CD4-positive, alpha-beta memory T cell (primary cell): ENCODE measurements at places on chromosomes 11 and 22. TPM values are rescaled to one million over a fixed set of nuclear protein-coding genes. Genes with fewer than 3 reads are reported as not detected.
A peak's percentile ranks its signal among the peaks of the same experiment; 100 is the strongest.

KCNC1 gene
- total RNA-seq: not detected

DNA sequence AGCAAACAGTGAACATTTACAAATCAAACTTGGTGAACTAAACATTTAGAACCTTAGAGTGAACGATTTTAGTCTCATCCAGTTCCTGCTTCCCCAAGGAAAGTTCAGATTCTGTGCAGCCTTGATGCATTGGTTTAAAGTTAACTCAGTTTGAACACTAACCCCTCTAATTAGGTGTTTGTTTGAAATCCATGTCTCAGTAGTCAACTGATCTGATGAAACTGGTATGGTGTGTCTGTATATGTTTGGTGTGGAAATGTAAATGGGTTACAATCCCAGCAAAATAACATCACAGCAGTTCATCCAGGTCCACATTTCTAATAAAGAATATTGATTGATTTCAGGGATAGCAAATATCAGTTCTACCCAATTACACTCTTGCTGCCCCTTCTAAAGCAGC lies 532.0 kb downstream of the NTM start:
- DNase-seq: no peak

GRCh38 chr22:46102159-46102558 lies 48.2 kb upstream of the PPARA start:
- no peak for DNase-seq

OR10A6 gene
- total RNA-seq: not detected

- no peak for DNase-seq
Observed at GRCh38 chr22:43852573-43853327, 9.6 kb downstream of the SULT4A1 start.

- peak; percentile 57 for DNase-seq
Observed at GRCh38 chr22:24155627-24156140, 25.6 kb upstream of the SUSD2 start.

DNA sequence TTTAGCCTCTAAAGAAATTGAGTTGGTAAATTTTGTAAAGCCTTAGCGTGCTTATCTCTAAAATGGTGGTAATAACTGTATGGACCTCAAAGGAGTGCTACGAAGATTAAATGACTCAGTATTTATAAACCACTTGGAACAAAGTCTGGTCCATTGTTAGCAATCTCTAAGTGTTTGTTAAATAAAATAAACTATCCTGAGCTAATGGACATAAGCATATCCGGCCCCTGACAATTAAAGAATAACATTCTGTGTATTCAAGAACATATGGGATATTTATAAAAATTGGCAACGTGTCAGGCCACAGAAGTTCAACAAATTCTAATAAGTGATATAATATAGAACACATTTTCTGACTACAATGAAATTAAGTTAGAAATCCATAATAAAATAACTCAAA lies 71.0 kb downstream of the MYEOV start:
- no peak for DNase-seq

DNA sequence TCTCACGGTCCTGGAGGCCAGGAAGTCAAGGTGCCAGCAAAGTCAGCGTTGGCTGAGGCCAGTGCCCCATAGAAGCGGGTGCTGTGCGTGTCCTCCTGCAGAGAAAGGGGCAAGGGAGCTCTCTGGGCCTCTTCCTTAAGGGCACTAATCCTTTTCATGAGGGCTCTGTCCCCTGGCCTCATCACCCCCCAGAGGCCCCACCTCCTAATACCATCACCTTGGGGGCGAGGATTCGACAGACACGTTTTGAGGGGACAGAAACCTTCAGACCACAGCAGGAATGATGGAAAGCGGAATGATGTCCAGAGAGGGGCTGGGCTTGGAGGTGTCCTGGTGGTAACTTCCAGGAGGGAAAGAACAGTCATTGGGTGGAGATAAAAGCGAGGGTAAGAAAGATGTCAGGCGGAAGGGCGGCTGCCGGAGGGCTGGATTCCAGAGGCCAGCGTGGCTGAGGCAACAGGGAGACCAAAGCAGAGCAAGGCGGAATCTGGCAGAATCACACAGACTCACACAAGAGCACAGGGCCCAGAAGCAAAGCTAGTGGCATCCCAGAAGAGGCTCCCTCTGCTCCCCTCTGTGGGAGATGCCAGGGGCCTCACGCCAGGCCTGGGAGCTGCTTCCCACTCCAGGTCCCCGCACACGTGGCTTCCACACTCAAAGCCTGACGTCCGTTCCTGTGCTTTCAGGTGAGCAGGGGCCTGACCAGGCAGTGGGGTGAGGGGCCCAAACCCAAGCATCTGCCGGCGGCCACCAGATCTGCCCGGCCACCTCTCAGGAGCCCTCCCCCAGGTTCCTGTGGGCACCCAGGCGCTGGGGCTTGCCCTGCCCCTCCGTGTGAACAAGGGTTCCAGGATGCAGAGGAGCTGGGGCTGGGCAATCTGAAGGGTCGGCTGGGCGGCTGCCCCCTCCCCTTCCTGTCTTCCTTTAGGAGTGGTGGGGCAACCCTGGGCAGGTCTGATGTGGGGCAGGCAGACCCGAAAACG lies 784.5 kb downstream of the BRD1 start:
- DNase-seq: no peak

- no peak for DNase-seq
Observed at GRCh38 chr11:72373163-72373562, 61.2 kb downstream of the CLPB start.

GRCh38 chr22:22933100-22933806 lies 45.6 kb downstream of the IGLL5 start:
- DNase-seq: no peak

GRCh38 chr11:123741159-123742030 lies at the start of gene ZNF202:
TSS of gene ZNF202 (minus strand) at chr11:123741660. CDS start at chr11:123730888, 10,772 bp downstream.
- DNase-seq: peak; percentile 91

GRCh38 chr11:35223371-35223796 lies 84.4 kb downstream of the CD44 start:
- DNase-seq: no peak

DNA sequence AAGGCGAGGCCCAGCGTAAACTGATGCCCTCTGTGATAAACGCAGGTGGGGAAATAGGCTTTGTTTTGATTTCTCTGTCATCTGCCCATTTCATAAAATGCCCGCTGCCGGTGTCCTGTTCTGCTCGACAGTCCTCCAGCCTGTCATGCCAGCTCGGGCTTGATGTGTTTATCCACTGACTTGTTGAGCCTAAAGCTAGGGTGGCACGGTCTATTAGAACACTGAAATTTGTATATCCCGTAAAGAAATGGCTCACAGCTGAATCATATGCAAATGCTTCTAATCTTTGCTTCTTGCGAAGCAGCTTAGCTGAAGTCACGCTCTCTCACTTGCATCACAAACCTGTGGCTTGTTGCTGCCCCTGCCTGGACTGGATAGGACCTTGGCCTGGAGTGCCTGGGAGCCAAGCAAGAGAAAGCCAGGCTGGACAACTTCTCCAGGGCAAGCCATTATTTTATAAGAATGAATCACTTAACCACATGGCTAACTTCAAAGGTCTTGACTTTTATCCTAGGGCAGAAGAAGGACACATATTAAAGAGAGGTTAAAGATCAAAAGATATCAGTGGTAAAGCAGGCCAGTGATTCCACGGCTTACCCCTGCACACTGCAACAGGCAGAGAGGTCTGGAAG lies 33.1 kb downstream of the EHF start:
- DNase-seq: no peak

OMP gene
- total RNA-seq: not detected

SHANK3 gene
- total RNA-seq: not detected

GRCh38 chr22:29701155-29701999 lies 18.4 kb upstream of the CABP7 start:
- peak; percentile 41 for DNase-seq

GRCh38 chr11:2104524-2105440 lies 34.4 kb downstream of the IGF2 start:
- DNase-seq: no peak

DNA sequence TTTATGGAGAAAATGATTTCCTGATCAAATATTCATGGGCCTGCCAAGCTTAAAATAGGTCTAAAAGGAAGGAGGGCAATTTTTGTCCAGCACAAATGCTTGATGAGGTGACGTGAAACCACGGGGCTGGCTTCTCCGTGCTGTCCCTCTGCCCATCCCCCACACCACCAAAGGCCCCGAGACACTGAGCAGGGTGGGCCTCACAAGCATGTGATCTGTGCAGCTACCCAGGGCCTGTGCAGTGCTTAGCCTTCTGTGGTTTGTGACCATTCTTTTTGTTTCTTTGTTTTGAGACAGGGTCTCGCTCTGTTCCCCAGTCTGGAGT lies 94.8 kb upstream of the RTL6 start:
- DNase-seq: no peak

MYEOV gene
- total RNA-seq: not detected

DNA sequence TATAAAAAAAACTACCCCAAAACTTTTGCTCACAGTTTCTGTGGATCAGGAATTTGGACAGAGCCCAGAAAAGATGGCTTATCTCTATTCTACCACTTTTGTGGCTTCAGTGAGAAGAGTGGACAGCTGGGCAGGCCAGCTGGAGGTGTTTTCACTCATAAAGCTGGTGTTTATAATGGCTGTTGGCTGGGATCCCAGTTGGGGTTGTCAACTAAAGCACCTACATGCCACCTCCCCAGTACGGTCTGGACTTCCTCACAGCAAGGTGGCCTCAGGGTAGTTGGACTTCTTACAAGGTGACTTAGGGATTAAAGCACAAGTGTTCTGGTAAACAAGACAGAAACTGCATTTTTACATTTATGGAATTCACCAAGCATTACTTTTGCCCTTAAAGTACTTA lies 171.0 kb downstream of the NELL1 start:
- no peak for DNase-seq

DNA sequence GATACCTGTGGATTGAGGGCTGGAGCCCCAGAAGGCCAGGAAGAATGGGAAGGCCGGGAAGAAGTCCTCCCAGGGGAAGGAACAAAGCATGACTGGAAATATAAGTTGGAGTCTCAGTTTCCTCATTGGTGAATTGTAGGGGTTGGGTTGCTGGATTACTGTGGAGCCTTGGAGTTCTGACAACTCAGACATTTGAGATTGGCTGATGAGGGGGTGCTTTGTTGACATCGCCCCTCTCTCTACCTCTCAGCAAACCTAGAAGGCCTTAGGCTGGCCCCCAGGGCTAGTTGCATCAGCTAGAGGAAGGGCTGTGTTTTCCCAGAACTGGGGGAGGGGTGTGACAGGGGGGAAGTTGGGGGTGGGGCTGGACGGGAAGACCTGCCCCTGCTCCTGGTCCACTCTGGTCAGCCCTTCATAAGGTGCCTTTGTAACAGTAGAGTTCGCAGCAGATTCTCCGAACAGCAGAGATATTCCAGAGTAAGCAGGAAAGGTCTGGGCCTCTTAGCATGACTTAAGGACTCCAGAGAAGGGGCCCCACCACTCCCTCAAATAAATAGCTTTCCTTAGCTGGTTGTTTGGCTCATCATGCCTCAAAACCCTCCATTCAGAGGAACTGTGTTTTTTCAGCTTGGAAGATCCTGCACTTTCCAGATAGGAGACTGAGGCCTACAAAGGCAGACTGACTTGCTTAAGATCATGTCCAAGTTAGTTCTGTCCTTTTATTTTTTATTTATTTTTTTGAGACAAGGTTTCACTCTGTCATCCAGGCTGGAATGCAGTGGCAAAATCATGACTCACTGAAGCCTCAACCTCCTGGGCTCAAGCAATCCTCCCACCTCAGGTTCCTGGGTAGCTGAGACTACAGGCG lies 12.5 kb upstream of the THRSP start:
- DNase-seq: no peak

ESAM gene
- total RNA-seq: 1.8 TPM

DNA sequence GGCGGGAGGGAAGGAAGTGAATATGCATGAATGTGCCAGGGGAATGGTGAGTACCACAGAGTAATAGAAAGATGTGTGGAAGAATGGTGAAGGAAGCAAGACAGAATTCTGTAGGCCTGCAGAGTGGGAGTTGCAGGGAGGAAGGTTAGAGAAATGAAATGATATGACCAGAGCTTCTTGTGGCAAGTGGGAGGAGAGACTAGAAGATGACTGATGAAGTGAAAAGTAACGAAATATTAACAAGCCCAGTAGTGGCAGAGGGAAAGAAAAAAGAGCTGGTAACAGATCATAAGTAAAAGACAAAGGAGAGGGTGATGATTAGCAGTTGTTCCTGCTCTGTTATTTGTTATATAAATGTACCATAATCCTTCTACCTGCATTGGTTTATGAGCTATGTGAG lies 1.0 kb upstream of the ALKBH8 start:
- no peak for DNase-seq

- no peak for DNase-seq
Observed at GRCh38 chr11:126949066-126949891, 51.3 kb downstream of the KIRREL3 start.

P2RX6 gene
- 1.2 TPM for total RNA-seq

DNA sequence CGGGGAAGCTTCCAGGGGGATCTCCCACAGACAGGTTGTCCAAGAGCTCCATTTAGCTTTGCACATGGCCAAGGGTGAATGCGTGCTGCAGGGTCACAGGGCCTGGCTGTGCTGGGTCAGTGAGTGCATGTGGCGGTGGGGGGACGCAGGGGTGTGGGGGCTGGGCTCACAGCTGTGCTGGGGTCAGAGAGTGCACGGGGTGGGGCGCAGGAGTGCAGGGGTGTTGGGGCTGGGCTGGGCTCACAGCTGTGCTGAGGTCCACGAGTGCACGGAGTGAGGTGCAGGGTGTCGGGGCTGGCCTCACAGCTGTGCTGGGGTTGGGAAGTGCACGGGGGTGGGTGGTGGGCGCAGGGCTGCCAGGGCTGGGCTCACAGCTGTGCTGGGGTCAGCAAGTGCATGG lies 557.7 kb downstream of the BRD1 start:
- DNase-seq: no peak

DNA sequence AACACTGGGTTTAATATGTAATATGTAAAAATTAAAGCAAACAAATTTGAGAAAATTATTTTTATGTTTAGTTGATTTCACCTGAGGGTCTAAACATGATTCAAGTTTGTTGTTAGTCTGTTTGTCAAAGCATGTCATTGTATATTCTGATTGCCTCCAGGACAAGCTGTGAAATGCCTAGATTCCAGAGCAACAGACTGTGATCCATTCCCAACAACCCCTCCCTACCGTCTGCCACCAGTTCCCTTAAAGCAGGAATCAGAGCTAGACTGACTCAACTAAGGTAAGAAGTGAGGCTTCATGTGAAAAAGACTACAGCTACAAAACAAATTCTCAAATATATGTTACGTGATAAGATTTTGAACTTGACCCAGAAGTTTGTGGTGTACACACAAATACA lies 304.2 kb downstream of the RAB38 start:
- DNase-seq: no peak

RIC3 gene
- total RNA-seq: 28.7 TPM

OR5L2 gene
- total RNA-seq: not detected

DNA sequence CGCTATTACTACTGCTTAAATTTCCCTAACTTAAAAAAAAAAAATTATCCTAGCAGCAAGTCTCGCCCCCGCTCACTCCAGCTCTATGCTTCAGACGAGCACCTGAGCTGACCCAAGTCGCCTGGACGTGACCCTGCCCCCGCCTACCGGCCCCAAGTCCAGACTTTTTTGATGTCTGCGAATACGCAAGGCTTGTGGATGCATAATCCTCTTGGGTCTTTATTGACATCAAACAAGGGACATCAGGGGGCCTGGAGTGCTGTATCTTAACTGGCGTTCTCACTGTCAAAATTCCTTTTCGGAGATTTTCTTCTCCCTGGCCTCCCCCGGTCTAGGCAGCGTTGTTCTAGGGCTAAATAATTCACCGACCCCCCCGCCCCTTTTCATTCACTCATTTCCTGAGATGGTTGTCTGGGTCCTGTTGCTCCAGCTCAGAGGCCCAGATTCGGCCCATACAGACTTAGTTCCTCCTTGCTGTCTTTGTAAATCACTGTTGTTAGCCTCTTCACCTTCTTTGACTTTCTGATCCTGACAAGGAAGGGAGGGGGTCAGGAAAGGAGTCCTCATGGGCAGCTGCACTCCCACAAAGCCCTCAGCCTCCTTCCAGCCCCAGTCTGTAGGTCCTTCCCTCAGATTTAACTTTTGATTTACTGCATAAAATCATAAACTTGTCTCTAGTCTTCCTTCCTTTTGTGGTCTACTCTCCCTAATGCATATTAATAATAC lies 601 bp upstream of the LRP4 start:
- DNase-seq: no peak
